ENCODE measurements at places on chromosomes 3 and 15. TPM values are rescaled to one million over a fixed set of nuclear protein-coding genes. Genes with fewer than 3 reads are reported as not detected.

DNA sequence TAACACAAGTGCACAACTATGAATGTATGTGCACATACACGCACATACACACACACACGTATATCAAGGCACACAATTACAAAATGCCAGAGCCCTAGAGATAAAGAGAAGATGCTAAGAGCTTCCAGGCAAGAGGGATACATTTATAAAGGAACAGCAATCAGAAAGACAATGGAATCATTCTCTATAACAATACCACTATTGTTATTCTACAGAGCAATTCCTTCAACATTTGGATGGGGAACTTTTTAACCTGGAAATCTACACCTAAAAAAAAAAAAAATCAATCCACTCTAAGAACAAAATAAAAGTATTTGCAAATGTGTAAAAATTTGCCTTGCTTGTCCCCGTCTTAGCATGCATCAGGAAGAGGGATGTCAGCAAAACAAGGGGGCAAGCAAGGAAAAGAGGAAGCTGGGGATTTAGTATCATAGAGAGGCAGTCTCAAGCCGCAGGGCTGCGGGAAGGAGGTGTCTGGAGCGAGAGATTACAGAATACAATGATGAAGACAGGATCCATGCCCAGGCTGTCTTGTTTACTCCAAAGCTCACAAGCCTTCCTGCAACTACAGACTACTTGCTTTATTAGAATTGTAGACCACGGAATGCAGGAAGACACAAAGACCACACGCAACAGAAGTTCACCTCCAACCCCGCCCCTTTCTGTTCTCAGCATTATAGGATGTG is 220.2 kb downstream of the NTRK3 start:
- no peak overlapping the region for H3K4me3 ChIP-seq
- H3K4me1 ChIP-seq: no peaks in the 10 kb centered on the region
- H3K27me3 ChIP-seq: no peaks in the 10 kb centered on the region
- H3K36me3 ChIP-seq: no peaks in the 10 kb centered on the region
- no peak for DNase-seq

DNA sequence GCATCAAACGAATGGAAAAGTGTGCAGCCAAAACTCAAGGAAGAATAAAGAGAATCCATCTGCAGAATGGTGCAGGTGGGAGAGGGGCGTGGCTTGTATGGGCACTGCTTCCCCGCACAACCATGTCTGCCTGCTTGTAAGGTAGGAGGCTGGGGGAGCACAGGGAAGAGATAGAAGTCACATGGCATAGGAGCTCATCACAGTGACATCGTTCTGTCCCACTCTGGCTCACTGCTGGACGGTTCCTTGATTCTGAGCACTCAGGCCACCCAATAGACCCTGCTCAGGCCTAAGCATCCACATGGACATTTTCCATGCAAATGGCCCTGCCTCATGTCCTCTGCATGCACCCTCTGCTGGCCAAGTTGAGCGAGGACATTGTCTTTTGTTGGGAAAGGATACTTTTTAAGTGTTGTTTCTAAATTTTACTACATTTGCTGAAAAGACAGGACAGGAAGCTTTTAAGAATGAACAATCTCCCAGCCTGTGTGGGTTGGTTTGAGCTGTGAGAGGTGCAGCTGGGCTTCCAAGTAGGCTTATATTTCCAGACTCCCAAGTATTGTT is 3.1 kb downstream of the MYLK start:
- H3K27ac ChIP-seq: no peak overlapping the region
- H3K27me3 ChIP-seq: no peaks in the 10 kb centered on the region
- H3K4me3 ChIP-seq: no peak overlapping the region
- no peak for DNase-seq

GRCh38 chr15:59524331-59524731 is 86.3 kb downstream of the FAM81A start:
- H3K27ac ChIP-seq: no peak overlapping the region
- H3K36me3 ChIP-seq: no peaks in the 10 kb centered on the region
- H3K4me3 ChIP-seq: no peak overlapping the region
- no peaks in the 10 kb centered on the region for H3K4me1 ChIP-seq

DNA sequence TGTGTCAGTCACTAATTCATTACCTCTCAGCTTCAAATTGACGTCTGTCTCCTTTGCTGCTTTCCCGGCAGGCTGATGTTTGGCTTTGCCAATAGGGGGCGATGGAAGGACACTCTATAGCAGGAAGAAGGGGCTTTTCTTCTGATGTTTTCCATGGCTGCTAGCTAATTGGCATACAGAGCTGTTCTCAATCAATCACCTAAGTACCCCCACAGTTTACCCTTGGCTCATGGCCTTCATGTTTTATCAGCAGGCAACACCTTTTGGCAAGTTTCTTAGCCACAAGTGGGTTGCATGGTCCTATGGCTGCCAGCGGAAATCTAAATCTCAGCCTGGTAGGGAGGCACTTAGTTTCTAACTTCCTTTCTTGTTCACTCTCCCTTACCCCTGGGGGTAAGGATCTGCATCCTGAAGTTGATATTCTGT is 45.0 kb downstream of the ESYT3 start:
- no peaks in the 10 kb centered on the region for H3K4me1 ChIP-seq
- H3K27me3 ChIP-seq: no peaks in the 10 kb centered on the region
- H3K27ac ChIP-seq: no peak overlapping the region
- H3K4me3 ChIP-seq: no peak overlapping the region

DNA sequence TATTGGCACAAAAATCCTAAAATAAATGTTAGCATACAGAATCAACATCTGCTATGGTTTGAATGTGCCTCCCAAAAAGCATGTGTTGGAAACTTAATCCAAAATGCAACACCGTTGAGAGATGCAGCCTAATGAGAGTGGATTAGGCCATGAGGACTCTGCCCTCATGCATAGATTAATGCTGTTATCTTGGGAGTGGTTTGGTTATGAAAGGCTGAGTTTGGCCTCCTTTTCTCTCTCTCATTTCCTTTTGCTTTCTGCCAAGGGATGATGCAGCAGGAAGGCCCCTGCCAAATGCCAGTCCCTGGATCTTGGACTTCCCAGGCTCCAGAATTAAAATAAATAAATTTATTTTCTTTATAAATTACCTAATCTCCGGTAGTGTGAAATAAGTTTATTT is 49.4 kb downstream of the SYNM start:
- DNase-seq: no peak
- no peaks in the 10 kb centered on the region for H3K27me3 ChIP-seq
- peaks cover 8% of the 10 kb centered on the region for H3K36me3 ChIP-seq
- H3K4me3 ChIP-seq: no peak overlapping the region
- peaks cover 15% of the 10 kb centered on the region for H3K4me1 ChIP-seq

GRCh38 chr3:14539742-14540491 is at the start of gene GRIP2:
GRIP2 (minus strand) TSS chr3:14540342; CDS start chr3:14540308, 34 bp downstream.
- H3K4me1 ChIP-seq: no peaks in the 10 kb centered on the region
- no peaks in the 10 kb centered on the region for H3K36me3 ChIP-seq
- DNase-seq: no peak
- peak within 1 kb of the TSS; percentile 55 for H3K4me3 ChIP-seq
- H3K27ac ChIP-seq: peak within 1 kb of the TSS; percentile 82

DNA sequence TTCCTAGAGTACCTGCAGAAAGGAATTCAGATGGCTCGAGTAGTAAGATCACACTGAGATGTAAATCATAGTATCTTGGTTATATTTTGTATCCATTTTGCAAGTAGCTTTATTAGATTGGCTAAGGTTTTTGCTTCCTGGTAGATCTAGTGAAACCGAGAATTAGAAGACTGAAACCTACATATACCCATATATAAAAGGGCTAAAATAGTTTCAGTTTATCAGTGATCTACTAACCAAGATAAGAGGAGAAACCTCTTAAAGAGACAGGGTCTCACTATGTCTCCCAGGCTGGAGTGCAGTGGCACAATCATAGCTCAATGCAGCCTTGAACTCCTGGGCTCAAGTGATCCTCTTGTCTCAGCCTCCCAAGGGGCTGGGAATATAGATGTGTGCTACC is 135.3 kb downstream of the PCCB start:
- H3K27me3 ChIP-seq: no peaks in the 10 kb centered on the region
- H3K27ac ChIP-seq: no peak overlapping the region
- no peak for DNase-seq
- no peak overlapping the region for H3K4me3 ChIP-seq
- no peaks in the 10 kb centered on the region for H3K4me1 ChIP-seq

The BCL2A1 gene
- total RNA-seq: 1.5 TPM

The CLDN16 gene
- 0.16 TPM for total RNA-seq

The SPINK8 gene
- not detected for total RNA-seq

The NMNAT3 gene
- 23.4 TPM for total RNA-seq

Data from right atrium auricular region (tissue), 2 donors.